ENCODE measurements at places on chromosomes 6 and 20.

DNA sequence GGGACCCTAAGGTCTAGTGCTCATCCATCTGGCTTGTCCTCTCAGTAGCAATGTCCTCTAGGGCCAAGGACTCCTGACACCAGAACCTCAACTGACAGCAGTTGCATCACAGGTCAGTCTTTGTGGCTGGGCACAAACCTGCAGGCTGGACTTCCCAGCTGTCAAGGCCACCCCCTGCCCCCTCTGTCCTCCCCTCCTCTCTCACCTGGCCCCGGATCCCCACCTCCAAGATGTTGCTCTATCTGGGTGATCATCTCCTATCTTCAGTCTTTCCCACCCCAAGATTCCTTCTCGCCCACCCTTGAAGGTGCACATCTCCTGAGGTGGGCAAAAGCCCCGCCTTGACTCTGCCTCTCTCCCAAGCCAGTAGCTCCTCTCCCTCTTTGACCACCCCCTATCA is 131.8 kb upstream of the SRSF6 start:
- no peak for DNase-seq

DNA sequence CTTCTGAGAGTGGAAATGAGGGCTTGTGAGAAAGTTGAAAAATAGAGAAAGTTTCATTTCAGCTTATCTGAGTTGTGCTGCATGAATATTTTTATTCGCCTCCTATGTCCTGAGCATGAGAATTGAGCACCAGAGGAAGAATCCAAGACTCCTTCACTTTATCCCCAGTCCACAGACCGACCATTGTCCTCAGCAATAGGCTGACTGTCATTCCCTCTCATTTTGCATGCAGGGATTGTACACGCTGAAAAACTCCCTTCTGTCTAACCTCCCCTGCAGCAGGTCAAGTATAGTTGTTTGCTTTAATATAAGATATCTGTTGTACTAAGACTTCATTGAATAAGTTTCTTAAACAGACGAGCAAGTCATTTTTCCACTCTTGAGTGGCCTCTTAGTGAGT is 437.6 kb downstream of the PRKN start:
- DNase-seq: no peak

GRCh38 chr6:168650671-168651111 is 209.7 kb downstream of the SMOC2 start:
- DNase-seq: no peak

- no peak for DNase-seq
Observed at GRCh38 chr6:56772737-56773184, 130.1 kb upstream of the DST start.

DNA sequence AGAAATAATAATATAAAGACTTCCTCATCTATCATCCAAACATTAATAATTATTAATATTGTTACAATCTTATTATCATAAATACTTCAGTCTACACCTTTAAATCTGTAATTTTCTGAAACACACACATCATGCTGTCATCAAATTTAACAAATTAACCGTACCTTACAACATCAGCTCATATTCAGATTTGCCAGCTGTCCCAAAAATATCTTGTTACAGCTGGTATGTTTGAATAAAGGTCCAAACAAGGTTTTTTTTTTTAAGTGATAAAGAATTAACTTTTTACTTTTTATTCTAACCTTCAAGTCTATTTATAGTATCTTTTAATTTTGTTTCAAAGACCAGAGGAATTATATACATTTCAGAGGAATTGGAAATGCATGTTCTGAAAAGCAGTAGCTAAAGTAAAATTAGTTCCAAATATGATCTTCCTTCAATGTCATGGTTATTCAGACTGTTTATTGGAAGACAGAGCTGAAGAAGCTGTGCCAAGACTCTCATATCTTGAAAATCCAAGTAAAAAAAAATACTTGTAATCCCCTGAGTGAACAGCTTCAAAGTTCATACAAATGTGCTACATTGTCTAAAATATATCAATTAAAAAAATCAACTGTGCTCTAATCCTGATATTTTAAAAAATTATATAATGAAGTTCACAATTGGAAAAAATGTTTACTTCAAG is 161.7 kb upstream of the BMP5 start:
- no peak for DNase-seq

GRCh38 chr6:88586371-88587149 is 376.9 kb downstream of the RNGTT start:
- no peak for DNase-seq

DNA sequence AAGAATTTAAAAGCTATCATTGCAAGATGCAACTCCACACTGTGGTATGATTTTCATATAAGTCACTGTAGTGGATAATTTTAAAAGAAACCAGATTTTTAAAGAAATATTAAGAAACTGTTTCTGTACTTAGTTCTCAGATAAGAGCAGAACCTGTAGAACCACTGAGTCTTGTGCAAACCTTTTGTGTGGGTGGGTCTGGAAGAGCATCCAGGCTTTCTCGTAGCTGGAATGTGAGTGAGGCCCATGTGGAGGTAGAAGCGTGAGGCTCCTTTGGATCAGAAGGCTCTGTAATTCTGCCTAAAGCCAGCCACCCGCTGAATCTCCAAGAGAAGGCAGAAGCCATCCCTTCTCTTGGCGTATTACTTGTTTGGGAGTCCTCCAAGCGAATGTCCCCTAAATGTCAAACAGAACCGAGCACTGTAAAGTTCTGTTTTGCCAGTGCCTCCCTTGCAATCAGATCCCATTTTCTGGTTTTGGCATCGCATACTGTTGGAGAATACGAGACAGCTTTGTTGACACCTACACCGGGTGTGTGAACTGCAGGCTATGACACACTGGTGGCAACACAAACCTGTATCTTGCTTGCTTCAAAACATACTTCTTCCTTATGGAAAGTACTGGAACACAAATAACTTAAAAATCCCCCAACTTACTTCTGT is 188.7 kb downstream of the FOXC1 start:
- DNase-seq: no peak

GRCh38 chr6:130788954-130789353 is 38.3 kb upstream of the SMLR1 start:
- no peak for DNase-seq

- no peak for DNase-seq
Observed at GRCh38 chr6:124670801-124671200, 291.4 kb upstream of the RNF217 start.

Data from CMK (cell line).